ENCODE measurements at places on chromosomes 5 and 9.

DNA sequence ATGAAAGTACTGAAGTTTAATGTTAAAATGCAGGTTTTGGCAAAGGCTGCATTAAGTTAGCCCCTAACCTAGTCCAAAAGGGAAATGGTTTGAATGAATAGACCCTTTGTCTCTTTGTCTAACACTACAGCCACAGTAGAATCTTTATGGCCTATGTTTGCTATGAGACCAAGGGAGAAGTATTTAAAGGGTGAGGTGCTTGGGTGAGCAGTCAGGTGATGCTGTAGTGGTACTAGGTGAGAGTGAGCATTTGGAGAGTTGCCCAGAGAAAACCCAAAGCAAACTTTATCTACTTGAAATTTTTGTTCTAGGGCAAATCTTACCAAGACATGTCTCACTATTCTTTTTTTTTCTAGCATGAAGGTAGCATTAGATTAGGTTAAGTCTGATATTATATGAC is 1961.4 kb upstream of the WWC1 start:
- DNase-seq, result no peak

DNA sequence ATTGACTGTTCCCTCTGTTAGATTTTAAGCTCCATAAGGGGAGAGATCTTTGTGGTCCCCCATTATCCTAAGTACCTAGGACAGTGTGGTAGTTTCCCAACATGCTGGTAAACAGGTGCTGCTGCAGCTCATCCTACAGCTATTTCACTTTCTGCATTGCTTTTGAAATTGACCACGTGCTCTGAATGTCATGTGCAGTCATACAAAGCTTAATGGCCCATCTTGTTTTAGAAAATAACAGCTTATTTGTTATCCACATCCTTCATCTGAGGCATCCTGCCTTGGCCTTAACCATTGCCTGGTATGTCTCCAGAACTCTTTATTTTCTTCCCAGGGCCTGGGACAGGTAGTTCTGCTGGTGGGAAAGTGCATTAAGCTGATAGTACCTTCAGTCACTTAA is 14.7 kb downstream of the PIK3R1 start:
- no peak for DNase-seq

DNA sequence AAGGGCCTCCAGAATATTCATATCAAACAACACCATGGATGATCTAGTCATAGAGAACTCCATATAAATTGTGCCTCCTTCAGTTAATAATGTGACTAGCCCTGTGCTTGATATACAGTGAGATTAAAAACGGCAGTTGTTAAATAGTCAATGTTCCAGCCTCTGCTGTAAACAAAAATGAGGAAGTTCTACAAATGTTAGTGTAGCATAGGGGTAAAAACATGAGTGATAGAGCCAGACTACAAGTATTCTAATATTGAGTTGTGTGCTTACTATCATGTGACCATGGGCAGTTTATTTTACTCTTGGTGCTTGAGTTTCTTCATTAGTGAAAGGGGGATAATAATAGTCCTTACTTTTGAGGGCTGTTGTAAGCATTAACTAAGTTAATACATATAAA is 43.3 kb upstream of the SLCO6A1 start:
- no peak for DNase-seq

DNA sequence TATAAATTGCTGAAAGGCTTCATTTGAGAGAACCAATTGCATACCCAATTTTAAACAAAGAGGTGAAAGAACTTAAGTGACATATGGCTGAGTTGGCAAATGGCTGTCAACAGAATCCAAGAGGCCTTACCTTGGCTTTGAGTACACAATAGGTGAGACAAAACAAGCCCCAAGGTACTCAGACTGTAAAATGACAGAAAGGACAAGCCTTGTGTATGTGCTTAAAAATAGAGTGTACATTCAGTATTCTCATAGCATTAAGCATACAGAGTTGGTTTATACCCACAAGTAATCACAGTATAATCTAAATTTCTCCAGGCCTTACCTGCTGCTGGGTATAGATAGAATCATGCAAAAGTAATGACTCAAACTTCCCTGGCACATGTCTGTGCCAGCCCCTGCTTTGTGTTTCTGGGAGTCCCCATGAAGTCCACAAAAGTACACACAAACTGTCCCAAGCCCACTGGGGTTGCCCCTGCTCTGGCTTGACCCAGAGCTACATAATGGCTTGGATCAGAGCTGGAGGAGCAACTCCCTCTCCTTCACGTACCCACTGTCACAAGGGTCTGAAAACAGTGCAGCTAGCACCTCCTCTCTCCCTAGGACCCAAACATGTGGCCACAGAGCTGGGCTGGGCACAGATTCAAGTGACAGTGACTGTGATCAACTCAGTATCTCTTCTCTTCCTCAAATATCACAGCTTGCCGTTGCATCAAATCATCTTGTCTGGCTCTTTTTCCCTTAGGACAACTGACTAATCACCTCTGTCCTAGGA is 250.8 kb downstream of the ENC1 start:
- no peak for DNase-seq

DNA sequence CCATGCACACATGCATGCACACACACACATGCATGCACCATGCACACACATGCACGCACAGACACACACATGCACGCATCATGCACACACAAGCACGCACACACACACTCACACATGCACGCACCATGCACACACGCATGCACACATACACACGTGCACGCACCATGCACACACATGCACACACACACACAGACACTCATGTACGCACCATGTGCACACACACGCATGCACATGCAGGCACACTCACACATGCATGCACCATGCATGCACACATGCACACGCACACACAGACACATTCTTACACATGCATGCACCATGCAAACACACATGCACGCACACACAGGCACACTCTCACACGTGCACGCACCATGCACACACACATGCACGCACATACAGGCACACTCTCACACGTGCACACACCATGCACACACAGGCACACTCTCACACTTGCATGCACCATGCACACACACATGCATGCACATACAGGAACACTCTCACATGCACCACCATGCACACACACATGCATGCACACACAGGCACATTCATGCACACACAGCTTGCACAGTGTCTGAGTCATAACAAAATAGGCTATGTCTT is 117.5 kb downstream of the TENT4A start:
- no peak for DNase-seq

- DNase-seq, result no peak
Measured at GRCh38 chr9:99366621-99367020, 144.5 kb downstream of the SEC61B start.

DNA sequence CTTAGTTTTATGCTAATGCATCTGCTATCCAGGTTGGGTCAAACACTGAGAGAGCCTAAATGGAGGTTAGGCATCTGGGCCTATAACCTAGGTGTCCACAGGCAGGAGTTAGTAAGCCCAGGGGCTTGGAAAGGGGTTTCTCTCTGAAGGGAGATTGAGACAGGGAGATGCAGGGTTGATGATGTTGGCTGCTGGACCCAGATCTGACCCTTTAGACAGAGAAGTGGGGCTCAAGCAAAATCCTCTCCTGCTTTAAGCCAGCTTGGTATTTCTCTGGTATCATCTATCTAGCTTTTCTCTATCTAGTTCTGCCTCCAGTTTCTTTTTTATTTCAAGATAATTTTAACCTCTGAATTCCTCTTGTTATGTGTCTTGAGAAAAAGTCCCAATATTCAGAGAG is 18.3 kb upstream of the ANKRD55 start:
- DNase-seq, result no peak

DNA sequence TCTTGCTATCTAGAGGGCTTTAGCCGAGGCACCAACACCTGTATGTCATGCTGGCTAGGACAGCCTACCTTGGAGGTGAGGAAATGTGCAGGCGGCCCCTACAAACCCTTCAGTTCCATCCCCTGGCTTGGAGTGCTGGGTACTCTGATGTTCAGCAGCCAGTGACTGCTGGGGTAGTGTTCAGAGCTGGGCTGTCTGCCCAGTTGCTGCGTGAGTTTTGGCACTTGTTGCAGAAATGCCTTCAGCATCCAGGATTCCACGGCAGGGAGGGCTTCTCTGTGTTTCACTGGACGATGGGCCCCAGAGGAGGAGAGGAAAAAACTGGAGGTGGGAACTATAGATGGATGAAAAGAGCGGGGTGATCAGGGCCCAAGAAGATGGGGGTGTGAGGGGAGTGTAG is 10.4 kb downstream of the SWI5 start:
- no peak for DNase-seq

DNA sequence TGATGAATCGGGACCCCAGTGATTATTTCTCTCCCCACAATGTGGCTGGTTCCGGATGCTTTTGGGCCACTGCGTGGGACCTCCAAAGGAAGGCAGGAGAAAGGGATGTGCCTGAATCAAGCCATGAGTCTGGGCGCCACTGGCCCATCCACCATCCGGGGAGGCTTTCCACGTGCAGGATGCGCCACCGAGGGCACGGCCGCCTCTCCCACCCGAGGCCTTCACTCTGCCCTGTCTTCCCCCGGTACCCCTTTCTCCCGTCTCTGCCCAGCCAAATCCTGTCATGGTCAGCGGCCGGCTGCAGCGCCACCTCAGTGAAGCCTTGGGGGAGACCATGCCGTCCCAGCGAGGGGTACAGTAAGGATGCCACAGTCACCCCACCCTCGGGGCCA is 43.9 kb upstream of the GRHPR start:
- no peak for DNase-seq

GRCh38 chr9:119722384-119722783 is 353.1 kb upstream of the BRINP1 start:
- DNase-seq, result no peak

DNA sequence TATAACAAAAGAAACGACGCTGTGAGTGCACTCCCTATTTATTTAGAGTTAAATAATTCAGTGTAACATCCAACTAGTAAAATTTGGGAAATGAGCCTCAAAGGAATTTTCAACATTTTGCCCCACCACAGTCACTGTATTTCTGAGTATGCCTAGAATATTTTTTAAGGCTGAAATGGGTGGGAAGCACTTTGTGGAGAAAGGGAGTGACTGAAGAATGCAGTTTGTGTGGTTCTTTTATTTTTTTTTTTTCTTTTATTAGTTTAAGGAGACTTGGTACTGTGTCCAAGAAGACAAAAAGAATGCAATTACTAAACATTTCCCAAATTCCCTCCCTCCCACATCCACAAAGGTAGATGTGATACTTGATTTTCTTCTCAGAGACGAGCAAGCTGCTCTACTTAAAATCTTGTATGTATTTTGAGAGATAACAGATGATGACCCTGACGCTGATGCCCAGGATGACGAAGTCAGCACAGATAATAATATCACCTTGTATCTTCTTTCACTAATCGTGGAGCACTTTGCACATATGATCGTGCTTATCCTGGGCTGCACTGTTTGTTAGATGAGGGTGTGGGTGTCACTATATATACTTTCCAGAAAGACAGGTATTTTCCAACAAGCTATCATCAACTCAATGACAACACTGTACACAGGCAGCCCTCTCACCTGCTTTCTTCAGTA is 586.3 kb downstream of the RAB3C start:
- no peak for DNase-seq

GRCh38 chr9:79360387-79361347 is 211.1 kb upstream of the TLE4 start:
- no peak for DNase-seq

- no peak for DNase-seq
Measured at GRCh38 chr5:8895599-8895998, 650.3 kb downstream of the SEMA5A start.

GRCh38 chr5:138657360-138657759 is 82.2 kb upstream of the HSPA9 start:
- no peak for DNase-seq

- DNase-seq, result no peak
Measured at GRCh38 chr5:87307796-87308423, 40.2 kb downstream of the RASA1 start.

DNA sequence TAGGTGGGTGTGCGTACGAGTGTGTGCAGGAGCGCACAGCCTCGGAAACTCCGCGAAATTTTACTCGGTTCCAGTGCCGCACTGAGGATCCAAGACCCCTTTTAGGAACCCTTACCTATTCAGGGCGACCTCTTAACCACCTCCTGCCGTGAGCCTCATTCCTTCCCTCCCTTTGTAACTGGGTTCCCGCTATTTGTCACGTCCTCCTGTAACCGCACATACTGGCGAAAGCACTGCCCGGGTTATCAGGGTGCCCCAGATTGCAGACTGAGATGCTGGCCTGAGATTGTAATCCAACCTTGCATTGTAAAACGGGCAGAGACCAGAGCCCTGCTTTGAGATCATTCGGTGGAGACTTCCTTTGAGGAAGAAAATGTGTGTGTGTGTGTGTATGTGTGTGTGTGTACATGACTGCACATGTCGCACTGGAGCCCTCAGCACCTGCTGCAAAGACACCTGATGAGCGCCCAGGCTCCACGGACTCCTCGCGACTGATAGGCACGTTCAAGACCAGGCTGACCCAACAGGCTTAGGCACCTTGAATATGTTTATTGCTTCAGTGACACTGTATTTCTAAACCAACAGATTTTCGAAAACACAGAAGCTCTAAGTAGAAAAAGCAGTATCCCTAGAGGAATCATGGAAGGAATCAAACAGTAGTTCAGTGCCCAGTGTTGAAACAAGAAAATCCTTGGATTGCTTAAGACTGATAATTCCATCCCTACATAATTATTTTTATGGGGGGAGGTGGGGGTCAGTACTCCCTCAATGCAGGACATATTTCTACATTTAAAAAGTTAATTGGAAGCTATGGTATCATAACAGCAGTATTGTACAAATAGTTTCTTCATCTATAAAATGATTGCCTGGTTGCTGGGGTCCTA is 86.5 kb upstream of the TNFAIP8 start:
- DNase-seq, result no peak

- no peak for DNase-seq
Measured at GRCh38 chr9:99445920-99446319, 223.8 kb downstream of the SEC61B start.

DNA sequence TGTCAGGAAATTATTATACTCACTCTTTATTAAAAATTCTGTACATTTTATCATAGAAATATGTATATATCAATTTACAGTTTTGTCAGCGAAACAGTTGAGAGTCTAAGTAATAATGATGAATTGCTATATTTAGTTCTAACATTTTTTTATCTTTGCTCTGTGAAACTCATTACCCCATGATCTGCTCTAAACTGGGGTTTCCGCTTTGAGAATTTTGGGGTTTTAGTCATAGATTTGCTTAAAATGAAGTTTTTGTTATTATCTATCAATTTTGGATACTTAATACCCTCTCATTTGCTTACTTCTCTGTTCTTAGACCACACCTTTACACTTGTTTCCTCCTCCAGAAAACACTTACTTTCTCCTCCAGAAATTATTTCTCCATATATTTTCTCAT is 333.8 kb upstream of the MPDZ start:
- no peak for DNase-seq
